Prostate gland (tissue), 2 donors: ENCODE measurements at places on chromosomes 16 and 17. TPM values are rescaled to one million over a fixed set of nuclear protein-coding genes. Genes with fewer than 3 reads are reported as not detected.

CDK5R1 gene
- total RNA-seq, result 5.1 TPM

SCNN1B gene
- 11.8 TPM for total RNA-seq

MILR1 gene
- 0.77 TPM for total RNA-seq

ZFHX3 gene
- total RNA-seq, result 51.1 TPM

PRR15L gene
- 19.9 TPM for total RNA-seq

SRCIN1 gene
- 4.8 TPM for total RNA-seq

ACSM2A gene
- total RNA-seq, result 0.17 TPM

KIAA0513 gene
- 29.4 TPM for total RNA-seq

DBNDD1 gene
- total RNA-seq, result 7.7 TPM

CD300C gene
- total RNA-seq, result 1.5 TPM

ADAP2 gene
- total RNA-seq, result 5.8 TPM

DHX8 gene
- 52.9 TPM for total RNA-seq

HOXB4 gene
- total RNA-seq, result 0.41 TPM

HAP1 gene
- total RNA-seq, result 0.55 TPM

SLC16A6 gene
- total RNA-seq, result 0.41 TPM

NEUROD2 gene
- 0.17 TPM for total RNA-seq

SLC46A1 gene
- total RNA-seq, result 20.1 TPM

ITGAD gene
- total RNA-seq, result not detected

LPO gene
- total RNA-seq, result not detected

EVI2B gene
- 8.9 TPM for total RNA-seq

SSTR5 gene
- 1.8 TPM for total RNA-seq

FKBP10 gene
- total RNA-seq, result 50.2 TPM

CPPED1 gene
- 61.0 TPM for total RNA-seq

SNX20 gene
- 0.82 TPM for total RNA-seq

SCARF1 gene
- 11.0 TPM for total RNA-seq

LITAFD gene
- 2.3 TPM for total RNA-seq

ALDOC gene
- 49.5 TPM for total RNA-seq

HIGD1B gene
- total RNA-seq, result not detected

NOTUM gene
- 0.50 TPM for total RNA-seq

HS3ST3A1 gene
- 3.1 TPM for total RNA-seq

TEKT5 gene
- 3.9 TPM for total RNA-seq

CSH2 gene
- not detected for total RNA-seq

TMEM220 gene
- total RNA-seq, result 18.4 TPM

CALB2 gene
- 2.4 TPM for total RNA-seq

GAS7 gene
- 144 TPM for total RNA-seq

FA2H gene
- total RNA-seq, result 4.5 TPM

RSAD1 gene
- 44.1 TPM for total RNA-seq
